ENCODE measurements at places on chromosomes 4 and X. TPM values are rescaled to one million over a fixed set of nuclear protein-coding genes. Genes with fewer than 3 reads are reported as not detected.

Gene VEGFC
- total RNA-seq, result 0.77 TPM

GRCh38 chrX:103361798-103362197 lies 5.5 kb downstream of the TCEAL9 start:
- DNase-seq, result no peak

DNA sequence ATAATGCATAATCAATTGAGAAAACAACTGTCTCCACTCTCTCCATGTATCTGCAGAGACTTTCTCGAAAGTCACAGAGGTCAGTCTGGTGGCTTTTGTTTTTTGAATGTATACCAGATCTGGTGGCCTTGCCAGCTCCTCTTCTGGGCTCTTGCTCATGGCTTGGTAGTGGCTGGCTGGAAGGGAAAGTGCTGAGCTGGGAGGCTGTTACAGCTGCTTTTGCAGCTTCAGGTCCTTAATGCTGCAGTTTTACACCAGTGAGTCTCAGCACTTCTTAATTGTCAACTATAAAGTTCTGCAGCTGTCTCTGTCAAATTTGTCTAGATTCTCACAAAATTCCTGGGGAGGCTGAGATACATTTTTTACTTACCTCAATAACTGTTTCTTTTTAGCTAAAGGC lies 390.0 kb downstream of the GRXCR1 start:
- DNase-seq, result no peak

- DNase-seq, result no peak
Measured at GRCh38 chr4:74158466-74159142, 686 bp downstream of the MTHFD2L start.

GRCh38 chr4:183766140-183766539 lies 107.0 kb downstream of the TRAPPC11 start:
- DNase-seq, result peak; percentile 18

Gene AWAT2
- 0.51 TPM for total RNA-seq

Gene DGAT2L6
- total RNA-seq, result not detected

Gene JADE3
- 12.8 TPM for total RNA-seq

DNA sequence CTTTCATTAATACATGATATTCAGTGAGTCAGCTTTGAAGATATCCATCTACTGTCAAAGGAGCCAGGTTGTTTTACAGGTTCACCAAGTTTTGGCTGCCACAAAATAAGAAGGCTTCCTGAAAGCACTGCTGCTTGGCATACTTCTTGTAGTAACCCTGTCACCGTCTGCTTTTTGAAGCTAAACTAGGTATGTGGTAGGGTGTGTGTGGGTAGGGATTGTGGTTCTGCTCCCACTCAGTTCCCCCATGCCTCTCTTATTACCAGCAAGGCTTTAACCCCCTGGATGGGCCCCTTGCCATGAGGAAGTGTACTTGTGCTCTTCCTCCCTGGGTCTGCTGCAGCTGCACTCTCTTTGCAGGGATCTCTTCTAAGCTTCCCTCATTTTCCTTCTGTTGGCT lies 191.2 kb downstream of the BANK1 start:
- DNase-seq, result no peak

Gene DNAJB14
- total RNA-seq, result 50.8 TPM

DNA sequence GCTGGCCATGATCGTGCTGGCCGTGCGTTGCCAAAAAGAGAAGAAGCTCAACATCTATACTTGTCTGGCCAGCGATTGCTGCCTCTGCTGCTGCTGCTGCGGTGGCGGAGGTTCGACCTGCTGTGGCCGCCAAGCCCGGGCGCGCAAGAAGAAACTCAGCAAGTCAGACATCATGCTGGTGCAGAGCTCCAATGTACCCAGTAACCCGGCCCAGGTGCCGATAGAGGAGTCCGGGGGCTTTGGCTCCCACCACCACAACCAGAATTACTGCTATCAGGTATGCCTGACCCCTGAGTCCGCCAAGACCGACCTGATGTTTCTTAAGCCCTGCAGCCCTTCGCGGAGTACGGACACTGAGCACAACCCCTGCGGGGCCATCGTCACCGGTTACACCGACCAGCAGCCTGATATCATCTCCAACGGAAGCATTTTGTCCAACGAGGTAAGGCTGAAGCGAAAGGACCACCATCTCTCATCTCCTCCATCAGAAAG lies 3.3 kb downstream of the PCDH10 start:
- DNase-seq, result no peak

DNA sequence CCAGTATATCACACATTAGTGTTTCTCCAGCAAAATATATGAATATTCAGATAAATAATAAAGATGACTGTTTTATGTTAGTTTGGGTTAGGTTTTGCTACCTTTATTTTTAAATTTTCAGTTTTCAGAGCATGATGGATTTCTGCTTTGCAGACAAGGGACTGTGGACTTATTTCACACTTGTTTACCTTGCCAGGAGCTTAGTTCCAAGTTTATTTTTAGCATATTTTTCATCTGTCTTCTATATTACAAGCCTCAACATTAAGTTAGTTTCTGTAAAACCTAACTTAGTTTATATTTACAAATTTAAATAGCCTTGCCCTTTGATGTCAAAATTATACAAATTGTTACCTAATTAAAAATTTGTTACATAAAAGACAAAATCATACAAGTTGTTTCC lies 163.4 kb downstream of the FBXW7 start:
- DNase-seq, result no peak

GRCh38 chr4:128758314-128758922 lies 51.1 kb upstream of the JADE1 start:
- no peak for DNase-seq

Gene SPATA18
- total RNA-seq, result 1.9 TPM

Gene FAM9A
- total RNA-seq, result not detected

Gene INTU
- 1.0 TPM for total RNA-seq

DNA sequence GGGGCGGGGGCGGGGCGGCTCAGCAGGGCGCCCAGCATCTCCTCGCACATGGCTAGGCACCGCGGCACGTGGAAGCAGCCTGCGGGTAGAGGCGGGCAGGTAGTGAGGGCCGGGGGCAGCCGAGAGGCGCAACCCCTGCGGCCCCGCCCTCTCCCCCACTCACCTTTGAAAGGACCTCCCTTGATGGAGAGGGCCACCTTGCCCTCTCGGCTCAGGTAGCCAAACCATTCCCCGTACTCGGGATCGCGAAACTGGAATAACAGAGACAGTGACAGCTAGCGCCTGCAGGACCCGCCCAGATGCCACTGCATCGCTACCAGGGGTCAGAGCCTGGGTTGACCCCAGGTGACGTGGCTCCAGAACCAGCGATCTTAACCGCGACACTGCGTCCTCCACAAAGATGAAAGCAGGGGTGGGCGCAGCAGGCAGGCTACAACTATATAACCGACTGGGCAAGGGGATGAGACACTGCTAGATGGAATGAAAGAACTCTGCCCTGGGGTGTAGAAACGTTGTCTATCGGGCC lies 552 bp upstream of the NAA10 start:
- DNase-seq, result no peak

GRCh38 chrX:148501386-148502066 lies 1.1 kb downstream of the AFF2 start:
- no peak for DNase-seq

Gene FGD1
- total RNA-seq, result 0.77 TPM

DNA sequence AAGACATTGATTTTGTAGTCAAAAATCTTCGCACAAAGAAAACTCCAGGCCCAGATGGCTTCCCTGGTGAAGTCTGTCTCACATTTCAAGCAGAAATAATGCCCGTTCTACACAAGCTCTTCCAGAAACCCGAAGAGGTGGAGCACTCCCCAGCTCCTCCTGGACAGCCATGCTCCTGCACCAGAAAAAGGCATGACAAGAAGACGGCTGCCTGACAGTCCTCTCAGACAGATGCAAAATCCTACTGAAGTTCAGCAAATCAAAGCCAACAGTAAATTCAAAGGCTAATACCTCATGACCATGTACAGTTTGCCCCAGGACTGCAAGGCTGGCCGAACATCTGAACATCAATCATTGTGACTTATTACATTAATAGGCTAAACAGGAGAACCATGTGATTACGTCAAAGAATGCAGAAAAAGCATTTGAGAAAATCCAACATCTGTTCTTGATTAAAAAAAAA lies 30.8 kb upstream of the MXD4 start:
- DNase-seq, result no peak

DNA sequence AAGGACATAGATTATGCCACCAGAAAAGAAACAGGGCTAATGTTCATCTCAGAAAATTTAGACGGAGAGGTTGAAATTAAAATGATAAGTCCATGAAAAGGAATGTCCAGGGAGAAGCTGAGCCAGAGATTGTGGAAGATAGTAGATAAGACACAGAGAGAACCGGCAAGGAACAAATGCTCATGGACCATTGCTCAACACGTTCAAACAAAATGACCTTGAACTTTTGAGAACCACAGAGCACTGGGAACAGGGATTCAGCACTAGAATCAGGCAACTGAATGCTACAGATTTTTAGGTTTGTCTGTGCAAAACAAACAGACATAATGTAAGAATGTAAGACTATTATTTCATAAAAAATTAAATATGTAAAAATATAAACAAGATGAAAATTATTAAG lies 206.3 kb downstream of the PDGFC start:
- no peak for DNase-seq

Gene FANCB
- 1.8 TPM for total RNA-seq

DNA sequence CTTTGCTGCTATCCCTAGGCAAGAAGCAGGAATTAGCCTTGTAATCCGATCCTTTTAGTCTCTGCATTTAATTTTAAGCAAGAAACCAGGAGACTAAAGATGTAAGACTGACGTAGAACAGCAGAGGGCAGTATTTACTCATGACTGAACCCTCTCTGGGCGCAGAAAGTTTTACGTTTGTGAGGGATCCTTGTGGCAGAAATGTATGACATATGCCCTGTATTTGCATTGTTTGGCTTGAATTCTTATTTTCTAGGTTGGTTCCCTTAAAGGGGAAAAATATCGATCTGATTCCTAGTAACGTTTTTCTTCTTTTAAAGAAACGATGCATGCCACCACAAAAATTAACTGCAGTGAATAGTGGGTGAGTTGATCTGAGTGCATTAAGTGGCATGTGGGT lies 1.3 kb upstream of the FAT4 start:
- peak; percentile 86 for DNase-seq

GRCh38 chr4:5979981-5980380 lies 38.2 kb downstream of the C4orf50 start:
- DNase-seq, result peak; percentile 34

DNA sequence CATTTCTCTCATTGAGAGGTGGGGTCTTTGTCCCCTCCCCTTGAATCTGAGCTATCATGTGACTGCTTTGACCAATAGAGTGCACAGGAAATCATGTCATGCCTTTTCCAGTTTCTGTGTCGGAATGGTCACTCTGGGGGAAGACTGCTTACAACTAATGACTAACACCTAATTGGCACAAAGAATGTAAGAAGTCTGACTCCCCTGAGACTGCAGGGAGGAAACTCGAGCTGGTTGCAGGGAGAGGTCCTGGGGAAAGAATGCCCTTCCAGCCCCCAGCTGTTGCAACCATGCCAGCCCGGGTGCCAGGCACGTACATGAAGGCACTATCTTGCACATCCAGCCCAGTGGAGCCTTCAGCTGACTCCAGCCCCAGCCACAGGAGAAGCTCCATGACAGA lies 254.2 kb downstream of the DHX15 start:
- DNase-seq, result no peak

Measured in dermis microvascular lymphatic vessel endothelial cell (primary cell).